ENCODE measurements at places on chromosomes 7 and 10.

GRCh38 chr10:49164559-49165188 is 23.5 kb downstream of the TMEM273 start:
- peak; percentile 44 for DNase-seq

- DNase-seq, result no peak
Measured at GRCh38 chr10:27041196-27041595, 59.1 kb downstream of the ANKRD26 start.

DNA sequence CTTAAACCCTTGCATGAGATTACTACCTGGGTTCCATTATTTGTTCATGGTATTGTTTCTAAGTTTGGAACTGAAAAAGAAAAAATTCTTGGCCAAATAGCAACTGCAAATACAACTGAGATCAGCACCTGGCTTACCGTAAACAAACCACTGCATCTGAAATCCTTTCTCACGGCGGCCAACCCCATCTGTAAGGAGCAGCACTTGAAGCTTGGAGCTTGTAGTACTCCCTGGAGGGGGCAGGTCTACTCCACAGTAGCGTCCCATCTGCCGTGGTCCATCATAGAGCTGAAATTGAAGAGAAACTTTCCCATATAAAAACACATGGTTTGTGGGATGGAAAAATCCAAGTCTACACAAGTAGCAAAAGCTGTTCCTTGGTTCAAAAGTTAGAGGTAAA is 109.9 kb downstream of the CUBN start:
- DNase-seq, result no peak

DNA sequence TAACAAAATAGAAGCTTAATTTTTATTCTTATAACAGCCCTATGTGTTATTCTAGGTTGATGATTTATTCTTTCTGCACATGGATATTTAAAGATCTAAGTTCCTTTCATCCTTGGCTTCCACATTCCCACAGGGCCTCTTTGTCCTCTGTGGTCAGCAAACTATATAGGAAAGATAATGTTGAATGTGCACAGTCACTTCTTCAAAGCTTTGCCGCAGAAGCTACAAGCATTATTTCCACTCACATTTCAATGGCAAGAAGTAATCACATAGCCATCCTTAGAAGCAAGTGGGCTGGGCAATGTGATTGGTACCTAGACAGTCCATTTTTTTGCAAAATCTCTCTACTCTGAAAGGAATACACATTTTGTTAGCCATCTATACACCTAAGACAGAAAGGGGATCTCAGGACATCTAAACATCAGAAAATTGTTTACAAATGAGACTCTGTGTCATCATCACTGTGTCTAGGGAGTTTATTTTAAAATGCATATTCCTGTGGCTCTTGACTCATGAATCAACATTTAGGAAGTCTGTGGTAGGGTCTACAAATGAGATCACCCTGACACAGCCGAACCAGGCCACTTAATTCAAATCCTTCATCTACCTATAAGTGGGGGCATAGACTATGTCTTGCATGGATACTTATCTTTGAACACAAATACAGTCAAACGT is 1060.5 kb downstream of the XPNPEP1 start:
- DNase-seq, result no peak

- no peak for DNase-seq
Measured at GRCh38 chr7:134473861-134474291, 15.0 kb upstream of the AKR1B1 start.

- no peak for DNase-seq
Measured at GRCh38 chr10:26859241-26860101, 1.3 kb downstream of the ABI1 start.

- DNase-seq, result no peak
Measured at GRCh38 chr10:3893901-3894563, 109.0 kb upstream of the KLF6 start.

DNA sequence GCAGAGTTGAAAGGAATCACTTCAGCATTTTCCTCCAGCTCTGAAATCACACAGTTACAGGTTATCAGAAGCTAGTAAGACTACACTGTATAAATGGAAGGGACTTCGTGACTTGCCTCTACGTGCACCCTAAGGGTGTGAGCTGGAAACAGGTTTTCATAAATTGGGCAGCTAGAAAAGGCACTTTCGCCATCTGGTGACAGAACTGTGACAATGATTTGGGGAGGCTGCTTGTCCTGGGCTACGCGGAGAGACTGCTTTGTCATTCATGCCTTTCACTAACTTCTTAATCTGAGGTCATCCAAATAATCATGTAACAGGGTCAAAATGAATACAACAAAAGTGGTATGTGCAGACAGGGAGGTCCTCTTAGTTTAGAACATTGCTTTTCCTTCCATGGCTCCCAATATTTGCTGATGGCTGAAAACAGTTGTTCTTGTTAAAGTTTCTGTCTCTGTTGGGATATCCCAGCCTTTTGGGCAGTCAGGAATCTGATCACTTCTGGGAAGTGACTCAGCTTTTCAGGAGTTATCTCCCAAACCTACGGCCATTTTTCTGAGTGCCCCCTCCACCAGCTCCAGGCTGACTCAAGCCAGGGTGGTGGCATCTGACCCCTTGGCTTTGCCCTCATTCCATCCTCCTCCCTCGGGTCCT is 17.8 kb downstream of the VWC2 start:
- no peak for DNase-seq

GRCh38 chr10:53690524-53691240 is 918.1 kb upstream of the MBL2 start:
- no peak for DNase-seq

DNA sequence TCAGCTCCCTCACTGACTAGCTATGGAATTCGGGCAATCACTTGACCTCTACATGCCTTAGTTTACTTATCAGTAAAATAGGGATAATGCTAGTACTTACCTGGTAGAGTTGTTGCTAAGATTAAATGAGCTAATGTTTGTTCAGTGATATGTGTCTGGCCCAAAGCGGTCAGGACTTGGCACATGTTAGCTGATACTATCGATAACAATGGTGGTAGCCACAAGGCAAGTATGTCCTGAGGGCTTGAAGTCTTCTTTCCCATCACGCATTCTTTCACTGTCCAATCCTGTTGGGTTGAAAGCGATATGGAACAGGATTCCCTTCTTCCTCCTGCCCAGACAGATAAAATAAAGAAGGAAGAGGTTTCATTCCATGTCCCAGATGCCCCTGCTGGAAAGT is 25.5 kb upstream of the MXI1 start:
- no peak for DNase-seq

GRCh38 chr10:132688580-132689420 is 97.1 kb downstream of the NKX6-2 start:
- no peak for DNase-seq

GRCh38 chr7:11934796-11935195 is 102.8 kb upstream of the THSD7A start:
- DNase-seq, result no peak

DNA sequence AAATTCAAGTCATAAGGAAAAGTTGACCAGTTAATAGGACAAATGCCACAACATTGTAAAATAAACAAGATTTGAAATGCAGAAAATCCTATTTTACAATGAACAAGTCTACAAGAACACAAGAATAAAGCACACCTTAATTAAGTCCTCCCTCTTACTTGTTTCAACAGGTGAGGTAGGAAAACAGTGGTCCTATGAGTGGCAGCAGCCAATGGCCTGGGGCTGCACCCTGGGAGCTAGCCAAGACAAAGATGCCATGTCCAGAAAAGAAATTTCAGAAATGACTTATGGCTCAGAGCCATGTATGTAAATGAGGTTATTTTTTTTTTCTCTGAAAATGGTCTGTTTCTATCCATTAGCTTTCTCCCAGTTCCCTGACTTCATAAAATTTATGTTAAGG is 14.3 kb downstream of the KLLN start:
- DNase-seq, result no peak

DNA sequence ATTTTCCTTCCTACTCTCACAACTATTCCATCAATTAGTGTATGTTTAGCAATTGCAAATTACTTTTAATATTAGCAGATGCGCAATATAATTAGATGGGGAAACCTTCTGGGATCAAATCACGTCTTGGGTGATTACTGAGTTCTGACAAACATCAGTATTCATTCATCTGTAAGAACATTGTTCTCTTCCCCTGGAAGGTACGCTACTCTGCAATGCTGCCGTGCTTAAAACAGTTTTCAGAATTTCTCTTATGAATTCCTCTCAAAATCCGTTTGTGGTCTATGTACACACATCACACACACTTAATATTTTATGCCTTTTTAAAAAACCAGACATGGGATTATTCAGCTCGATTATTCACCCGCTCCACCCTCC is 237.5 kb upstream of the NEBL start:
- no peak for DNase-seq

GRCh38 chr7:20141666-20142065 is 75.5 kb downstream of the MACC1 start:
- DNase-seq, result no peak

GRCh38 chr7:22969010-22969431 is 44.9 kb downstream of the HYCC1 start:
- DNase-seq, result no peak

GRCh38 chr10:32055478-32056135 is 618 bp downstream of the KIF5B start:
- DNase-seq, result peak; percentile 21

GRCh38 chr10:2130705-2131305 is 393.5 kb upstream of the ADARB2 start:
- no peak for DNase-seq

DNA sequence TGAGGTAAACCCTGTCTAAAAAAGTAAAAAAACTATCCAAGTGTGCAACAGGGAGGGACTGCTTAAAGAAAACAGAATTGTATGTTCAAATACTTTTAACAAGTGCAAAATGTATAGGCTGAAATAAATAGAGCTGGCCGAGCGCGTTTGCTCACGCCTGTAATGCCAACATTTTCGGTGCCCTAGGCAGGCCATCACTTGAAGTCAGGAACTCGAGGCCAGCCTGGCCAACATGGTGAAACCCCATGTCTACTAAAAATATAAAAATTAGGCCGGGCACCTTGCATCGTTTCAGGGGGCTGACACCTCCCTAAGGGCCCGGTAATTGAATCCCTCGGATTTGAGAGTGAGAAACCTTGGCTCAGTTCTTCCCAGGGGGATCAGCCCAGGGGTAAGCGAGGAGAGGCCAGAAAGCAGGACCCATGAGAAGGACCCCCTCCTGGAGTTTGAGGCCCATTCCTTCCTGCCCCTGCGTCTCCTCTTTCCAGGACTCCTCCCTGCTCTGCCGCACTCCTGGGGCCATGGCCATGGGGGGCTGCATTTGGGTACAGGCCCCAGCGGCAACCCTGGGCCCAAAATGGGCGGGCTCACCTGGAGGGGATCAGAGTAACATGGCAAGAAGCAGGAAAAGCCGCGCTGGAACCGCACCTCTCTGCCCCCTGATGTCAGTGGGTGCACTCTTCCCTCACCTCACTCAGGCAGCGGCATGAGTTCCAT is 75.5 kb upstream of the TMEM248 start:
- no peak for DNase-seq

DNA sequence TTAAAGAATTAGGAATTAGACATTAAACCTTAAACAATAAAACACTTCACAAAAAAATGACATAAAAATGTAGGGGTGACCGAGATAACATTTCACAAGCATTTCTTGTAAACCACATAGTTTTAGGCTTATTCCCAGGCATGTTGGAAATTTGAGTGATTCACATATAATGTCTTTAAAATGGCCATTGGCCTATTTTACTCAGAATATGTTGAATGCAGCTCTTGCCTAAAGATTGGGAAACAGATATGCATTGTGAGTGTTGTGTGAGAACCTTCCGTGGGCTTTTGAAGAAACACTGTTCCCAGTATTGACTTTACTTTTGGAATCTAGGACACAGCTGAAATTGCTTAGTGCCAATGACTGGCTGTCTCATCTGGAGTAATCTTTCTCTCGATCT is 79.6 kb downstream of the ARL5B start:
- no peak for DNase-seq

DNA sequence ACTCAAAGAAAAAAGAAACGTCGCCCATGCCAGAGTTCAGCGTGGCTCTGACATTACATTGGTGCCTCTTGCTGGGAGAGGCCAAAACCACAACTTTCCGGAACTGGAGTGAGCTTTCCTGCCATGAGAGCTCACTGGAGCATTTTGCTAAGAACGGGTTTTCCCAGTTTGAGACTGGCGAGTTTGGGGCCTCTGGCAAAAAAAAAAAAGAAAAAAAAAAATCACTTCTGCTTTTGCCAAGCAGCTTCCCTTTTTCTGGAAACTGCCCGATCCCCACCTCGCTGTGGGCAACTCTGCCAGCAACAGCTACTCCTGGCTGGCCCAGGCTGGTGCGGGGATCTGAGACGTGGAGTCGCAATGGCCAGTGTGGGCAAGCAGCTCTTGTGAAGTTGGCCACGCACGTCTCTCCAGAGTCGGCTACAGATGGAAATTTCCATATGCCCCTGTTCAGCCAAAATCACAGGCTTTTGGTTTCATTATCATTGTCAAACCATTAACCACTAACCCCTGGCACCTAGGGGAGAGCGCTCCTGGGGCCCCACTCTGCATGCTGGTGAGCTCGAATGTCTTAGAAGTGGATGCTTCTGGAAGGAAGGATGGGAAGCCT is 25.7 kb downstream of the PRKAG2 start:
- no peak for DNase-seq

- no peak for DNase-seq
Measured at GRCh38 chr7:157898802-157899505, 562.1 kb downstream of the DNAJB6 start.

- no peak for DNase-seq
Measured at GRCh38 chr7:50022451-50022850, 70.6 kb downstream of the ZPBP start.

DNA sequence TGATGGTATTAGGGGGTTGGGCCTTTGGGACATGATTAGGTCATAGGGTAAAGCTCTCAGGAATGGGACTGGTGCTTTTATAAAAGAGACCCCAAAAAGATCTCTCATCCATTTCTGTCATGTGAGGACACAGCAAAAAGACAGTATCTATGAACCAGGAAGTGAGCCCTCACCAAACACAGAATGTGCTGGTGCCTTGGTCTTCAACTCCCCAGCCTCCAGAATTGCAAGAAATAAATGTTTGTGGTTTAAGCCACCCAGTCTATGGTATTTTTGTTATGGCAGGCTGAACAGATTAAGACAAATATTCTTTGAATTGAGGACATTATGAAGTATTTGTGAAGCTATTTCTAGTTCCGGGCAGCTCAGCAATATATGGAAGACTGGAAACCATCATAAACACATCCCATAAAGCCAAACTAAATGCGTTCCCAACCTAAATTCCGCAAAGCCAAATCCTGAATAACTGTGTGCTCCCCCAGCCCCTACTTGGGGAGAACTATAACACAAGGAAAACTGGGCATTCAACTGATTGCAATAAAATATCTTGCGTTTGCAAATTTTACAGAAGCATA is 153.7 kb downstream of the GALNT17 start:
- no peak for DNase-seq

Data from GM12864 (cell line).